Epithelial cell of proximal tubule (primary cell): ENCODE measurements at places on chromosomes 11 and 22. TPM values are rescaled to one million over a fixed set of nuclear protein-coding genes. Genes with fewer than 3 reads are reported as not detected.

The CCDC188 gene
- total RNA-seq = 0.36 TPM in 1 of 2 replicates, not detected in the other

DNA sequence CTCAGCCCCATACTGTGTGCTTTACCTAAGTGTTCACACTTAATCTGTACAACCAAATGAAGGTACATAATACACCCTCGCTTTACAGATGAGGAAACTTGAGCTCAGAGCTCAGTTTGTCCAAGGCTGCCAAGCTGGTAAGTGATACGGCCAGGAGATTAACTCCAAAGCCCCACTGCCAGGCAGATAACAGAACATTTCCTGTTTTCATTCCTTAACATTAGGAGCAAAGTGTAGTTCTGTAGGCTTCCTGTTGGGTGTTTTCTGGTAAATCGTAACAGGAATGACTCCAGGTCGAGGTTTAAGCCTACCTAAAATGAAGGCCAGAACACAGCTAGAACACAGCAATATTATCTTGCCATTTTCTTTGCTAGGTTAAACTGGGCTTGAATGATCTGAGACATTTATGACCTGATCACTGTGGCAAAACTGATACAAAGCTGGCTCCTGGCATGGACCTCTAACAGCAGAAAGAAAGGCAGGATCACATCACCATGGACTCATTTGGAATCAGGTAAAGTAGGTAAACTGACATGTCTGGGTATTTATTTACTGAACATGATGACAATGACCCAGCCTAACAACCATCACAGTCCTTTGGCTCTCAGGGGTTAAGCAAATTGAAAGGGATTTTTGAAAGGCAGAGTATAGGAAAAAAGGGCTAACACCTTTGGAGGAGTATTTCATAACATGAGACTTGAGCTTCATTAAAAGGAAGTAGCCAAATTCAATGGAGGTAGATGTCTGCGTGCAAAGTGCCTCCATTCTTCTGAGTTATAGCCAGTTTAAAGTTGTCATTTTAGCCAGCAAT is 3.9 kb upstream of the NUP50 start:
- DNase-seq = no peak

DNA sequence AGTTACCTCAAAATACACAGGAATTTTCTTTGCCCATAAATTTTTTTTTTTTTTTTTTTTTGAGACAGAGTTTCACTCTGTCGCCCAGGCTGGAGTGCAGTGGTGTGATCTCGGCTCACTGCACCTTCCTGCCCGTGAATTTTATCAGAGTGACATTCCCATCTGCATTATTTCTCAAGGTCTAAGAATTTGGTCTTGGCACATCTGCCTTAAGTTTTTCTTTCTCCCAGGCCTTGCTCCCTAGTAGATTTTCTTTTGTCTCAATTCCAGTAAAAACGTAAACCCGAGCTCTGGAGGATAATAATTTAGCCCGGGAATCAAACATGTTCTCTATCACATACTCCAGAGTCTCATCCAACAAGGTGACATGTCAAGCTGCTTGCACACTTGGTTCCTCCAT is 12.4 kb downstream of the TRIM6 start:
- DNase-seq = no peak

- no peak for DNase-seq
These were observed 27.6 kb downstream of the TREH start for GRCh38 chr11:118651820-118652219.

DNA sequence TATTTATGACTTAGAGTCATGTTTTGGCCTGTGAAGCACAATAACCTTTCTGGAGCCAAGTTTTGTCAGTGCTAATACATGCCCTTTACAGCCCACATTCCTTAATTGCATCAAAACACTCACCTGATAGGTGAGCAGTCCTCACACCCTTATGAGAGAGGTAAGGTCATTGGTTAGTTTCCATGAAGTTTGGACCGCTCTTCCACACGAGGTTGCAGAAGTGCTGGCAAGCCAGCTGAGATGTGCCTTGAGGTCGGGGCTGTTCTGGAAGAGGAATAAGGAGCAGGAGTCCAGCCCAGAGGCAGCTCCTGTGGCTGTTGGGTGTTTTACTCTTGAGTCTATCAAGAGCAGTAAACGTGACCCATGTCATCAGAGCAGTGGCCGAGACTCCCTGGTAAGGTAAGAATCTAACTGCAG is 76.3 kb downstream of the CYB5R2 start:
- DNase-seq = no peak
